ENCODE measurements at places on chromosomes 5 and 9.
A peak's percentile ranks its signal among the peaks of the same experiment; 100 is the strongest.

GRCh38 chr5:55370291-55370925, 62.6 kb downstream of the MTREX start:
- no peak for DNase-seq

DNA sequence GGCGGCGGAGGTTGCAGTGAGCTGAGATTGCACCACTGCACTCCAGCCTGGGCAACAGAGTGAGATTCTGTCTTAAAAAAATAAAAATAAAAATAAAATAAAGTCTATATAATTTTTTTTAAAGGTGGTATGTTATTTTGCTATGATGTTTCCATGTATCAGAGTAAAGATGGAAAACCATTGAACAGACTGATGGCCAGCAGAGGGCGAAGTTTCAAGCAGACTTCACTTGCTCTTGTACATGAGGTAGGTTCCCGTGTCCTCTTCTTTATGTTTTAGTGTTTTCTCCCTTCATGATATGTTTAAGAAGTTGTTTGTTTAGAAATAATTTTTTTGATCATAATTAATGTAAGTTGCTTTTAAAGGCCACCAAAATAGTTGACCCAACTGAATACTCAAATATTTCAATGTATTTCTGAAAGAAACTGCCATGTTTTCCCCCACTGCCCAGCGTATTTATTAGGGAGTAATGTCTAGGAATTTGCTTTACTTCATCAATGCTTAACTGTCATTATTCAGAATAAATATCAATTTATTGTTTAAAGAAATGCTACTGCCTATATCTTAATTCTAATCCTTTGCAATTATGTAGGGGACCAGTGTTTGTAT, 146.4 kb downstream of the HACD4 start:
- peak; percentile 11 for DNase-seq

DNA sequence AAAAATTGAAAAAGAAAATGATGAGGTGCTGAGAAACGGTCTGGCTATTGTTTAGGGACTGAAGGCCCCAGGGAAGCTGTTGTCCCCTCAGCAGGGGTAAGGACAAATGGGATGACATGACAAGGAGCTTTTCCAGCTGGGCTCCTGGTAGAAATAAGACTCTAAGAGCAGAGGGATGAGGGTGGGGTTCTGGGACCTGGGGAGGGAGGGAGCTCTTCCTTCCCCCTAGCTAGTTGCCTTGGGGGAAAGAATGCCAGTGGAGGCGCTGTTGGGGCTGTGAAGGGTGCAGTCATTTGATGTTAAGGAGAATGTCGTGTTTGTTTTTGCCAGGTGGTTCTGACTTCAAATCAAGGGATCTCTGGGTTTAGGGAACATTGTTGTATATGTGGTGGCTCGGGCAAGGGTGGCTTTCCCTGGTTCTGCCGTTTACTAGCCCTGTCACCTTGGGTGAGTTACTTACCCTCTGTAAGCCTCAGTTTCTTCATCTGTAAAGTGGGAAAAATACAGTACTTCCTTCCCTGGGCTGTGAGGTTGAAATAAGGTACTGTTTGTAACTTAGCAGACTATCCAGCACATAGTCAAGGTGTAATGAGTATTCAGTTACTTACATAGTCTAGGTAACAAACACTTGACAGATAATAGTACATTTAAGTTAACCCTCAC, 47.8 kb downstream of the WWC1 start:
- DNase-seq: no peak

GRCh38 chr9:135268981-135269380, 181.5 kb downstream of the OLFM1 start:
- no peak for DNase-seq

- no peak for DNase-seq
Measured at GRCh38 chr9:12060811-12061210, 632.4 kb upstream of the TYRP1 start.

DNA sequence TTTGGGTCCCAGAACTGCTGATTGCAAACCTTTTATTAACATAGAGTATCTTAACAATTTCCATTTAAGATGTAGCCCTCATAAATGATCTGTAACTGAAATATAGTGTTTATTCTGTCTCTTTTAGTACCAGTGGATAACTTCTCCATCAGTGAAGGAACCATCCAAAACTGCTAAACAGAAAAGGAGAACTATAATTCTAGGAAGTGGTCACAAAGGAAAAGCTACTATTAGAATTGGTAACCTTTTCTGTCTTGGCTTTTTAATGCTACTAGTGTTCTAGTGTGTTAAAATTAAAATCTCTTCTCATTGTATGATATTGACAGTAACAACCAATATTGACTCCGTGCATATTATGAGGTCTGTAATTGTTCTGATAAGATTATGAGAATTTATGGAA, 12.8 kb downstream of the CEP78 start:
- no peak for DNase-seq

- no peak for DNase-seq
Measured at GRCh38 chr5:55051357-55051756, 27.3 kb downstream of the GZMK start.

- no peak for DNase-seq
Measured at GRCh38 chr5:68708842-68709170, 385.0 kb upstream of the SLC30A5 start.

DNA sequence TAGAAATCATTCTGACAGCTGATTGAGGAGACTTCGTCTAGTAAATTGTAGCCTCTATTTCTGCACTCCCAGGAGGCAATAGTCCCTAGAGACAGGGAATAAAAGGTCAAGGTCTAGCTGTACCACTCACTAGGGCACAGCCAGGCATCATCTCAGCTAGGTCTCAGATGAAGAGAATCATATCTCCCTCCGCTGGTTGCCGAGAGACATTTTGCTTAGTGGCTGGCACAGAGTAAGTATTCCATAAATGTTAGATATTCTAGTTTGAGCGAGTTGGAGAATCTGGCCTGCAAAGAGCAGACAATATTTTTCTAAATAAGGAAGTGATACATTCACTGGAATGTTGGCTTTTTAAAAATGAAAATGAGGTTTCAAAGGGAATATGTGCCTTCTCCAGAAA, 180.4 kb upstream of the ACTBL2 start:
- no peak for DNase-seq

DNA sequence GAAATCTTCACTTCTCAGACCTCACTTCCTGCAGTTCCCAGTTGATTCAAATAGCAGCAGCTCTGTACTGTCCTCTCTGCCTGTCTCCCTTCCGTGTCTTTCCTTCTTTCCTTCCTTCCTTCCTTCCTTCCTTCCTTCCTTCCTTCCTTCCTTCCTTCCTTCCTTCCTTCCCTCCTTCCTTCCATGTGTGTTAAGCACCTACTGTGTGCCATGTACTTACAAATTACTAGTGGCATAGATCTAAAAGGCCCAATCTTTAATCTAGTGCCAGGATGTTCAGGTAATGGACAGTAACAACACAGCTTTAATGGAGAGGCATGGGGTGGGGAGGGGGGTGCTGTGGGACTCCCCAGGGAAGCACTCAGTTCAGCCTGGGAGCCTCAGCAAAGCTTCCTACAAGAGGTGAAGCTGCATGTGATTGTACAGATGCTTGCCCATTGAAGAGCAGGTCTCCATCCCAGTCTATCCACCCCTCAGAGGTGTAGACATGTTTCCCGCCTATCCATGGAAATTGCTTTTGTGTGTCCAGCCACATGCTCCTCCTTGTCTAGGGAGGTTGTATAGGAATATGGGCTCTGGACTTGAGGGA, 106.0 kb downstream of the RGS3 start:
- no peak for DNase-seq

- no peak for DNase-seq
Measured at GRCh38 chr5:88671505-88672499, 211.2 kb downstream of the MEF2C start.

DNA sequence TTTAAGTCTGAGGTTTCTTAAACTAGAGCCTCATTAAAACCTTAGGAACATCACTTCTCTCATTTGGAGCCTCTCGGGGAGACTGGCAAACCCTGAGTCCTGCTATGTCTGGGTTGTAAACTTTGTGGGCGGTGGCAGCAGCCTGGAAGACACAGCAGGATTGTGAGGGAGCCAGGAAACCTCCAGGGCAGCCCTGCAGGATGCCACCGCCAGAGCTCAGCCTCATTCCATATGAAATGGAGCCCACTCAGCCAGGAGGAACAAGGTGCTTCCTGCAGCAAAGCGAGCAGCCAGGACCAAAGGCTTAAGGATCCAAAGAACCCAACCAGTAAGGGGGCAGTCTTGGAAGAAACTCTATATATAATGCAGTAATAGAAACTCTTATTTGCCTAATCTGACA, 37.9 kb upstream of the IDNK start:
- no peak for DNase-seq

- no peak for DNase-seq
Measured at GRCh38 chr9:28396058-28396457, 822.8 kb upstream of the C9orf72 start.
